Activated T-cell treated with anti-CD3 and anti-CD28 coated beads, Interleukin-2, amount 50 U/mL, for 72 hours (primary cell): ENCODE measurements at places on chromosomes 3 and 15.
A peak's percentile ranks its signal among the peaks of the same experiment; 100 is the strongest.

- no peak for DNase-seq
Observed at GRCh38 chr3:14524311-14524711, 15.8 kb downstream of the GRIP2 start.

GRCh38 chr15:27412415-27412814, 441.4 kb downstream of the GABRG3 start:
- no peak for DNase-seq

GRCh38 chr3:23921052-23921511, 4.2 kb downstream of the RPL15 start:
- no peak for DNase-seq

DNA sequence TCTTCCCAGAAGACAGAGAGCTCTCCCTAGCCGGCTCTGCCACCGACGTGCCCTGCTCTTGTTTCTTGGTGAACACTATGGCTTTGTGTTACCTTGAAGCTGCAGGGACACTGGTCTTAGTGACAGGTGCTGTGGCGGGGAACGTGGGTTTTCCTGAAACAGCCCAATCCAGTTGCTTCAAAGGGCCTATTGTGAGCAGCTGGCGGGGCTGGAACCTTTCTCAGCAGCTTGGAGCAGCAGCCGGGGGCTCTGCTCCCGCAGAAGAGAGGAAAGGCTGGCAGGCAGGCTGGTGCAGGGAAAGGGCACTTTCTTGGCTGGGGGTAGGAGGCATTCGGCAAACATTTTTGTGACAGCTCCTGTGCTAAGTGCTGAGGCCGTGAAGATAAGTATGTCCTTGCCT, 12.8 kb downstream of the MYZAP start:
- no peak for DNase-seq

DNA sequence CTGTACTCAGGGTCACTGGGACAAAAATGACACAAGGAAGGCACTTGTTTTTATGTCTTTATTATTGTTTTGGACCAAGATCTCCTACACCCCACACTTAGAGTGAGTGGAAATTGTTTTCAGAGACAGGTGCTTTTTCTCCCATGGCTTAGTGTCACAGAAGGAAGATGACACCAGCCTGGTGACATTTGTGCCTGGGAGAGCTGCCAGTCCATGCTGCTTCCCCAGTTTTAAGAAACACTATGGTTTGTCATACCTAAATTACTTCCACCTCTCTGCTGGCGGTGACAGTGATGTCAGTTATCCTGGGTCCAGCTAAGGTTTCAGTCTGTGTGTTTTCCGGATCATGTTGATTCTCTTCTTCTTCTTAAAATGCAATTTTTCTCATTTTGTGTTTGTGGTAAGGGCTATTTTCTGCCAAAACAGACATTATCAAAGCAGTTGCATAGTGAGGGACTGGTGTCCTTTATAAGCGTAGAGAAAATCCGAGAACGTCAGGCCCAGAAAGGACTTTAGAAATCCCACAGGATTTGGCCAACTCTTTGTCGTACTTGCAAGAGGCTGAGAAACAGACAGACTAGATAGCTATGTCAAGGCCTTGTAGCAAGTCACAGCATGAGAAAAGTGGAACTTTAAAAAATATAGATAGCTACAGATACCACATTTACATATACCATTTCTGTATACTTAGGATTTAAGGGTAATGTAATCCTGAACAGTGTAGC, 149.5 kb downstream of the TP63 start:
- DNase-seq: no peak

- DNase-seq: no peak
Observed at GRCh38 chr3:6771171-6771570, 89.7 kb upstream of the GRM7 start.

DNA sequence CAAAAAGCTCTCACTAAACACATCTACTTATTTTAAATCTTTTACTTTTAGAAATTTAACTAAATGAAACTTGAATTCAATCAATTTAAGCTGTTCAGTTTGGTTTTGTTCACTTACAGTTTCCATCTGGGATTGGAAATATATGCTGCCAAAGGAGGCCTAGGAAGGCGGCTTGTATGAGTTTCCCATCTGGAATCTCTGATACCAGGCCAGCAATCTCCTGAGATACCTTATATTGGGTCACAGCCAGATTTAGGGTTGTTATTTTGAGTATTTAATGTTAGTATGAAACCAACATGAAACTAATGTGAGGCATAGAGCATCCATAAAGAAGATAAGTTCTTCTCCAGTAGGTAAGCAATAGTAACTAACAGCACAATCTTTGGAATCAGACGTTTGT, 94.6 kb downstream of the GMNC start:
- DNase-seq: no peak

GRCh38 chr3:192817506-192817905, 90.2 kb upstream of the FGF12 start:
- no peak for DNase-seq

DNA sequence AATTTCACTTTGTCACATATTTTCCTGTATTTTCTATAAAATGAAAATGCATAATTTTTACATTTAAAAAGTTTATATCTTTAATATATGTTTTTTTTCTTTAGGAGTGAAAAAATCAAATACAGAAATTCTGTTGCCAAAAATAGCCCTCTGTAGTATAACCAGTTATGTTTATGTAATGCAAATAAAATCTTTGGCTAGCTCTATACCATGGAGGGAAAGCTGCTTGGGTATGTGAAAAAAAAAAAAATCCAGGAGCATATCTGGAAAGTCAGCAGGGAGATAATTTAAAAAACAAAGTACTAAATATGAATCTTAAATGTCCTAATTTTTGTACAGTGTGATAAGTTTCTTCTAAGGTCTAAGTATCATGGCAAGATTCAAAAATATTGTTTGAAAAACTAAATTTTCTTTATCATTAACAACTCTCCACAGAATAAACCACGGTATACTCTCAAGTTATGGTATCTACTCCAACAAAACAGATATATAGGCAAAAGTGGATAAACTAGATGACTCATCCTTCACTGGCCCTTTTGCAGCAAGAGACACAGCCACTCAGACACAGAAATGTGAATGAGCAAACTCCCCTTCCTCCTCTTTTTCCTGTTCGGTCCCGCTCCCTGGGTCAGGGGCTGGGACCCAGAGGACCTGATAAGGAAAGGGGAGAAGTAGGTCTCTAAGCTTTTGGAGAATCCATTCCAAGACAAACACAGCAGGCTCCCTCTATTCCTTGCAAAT, 66.6 kb downstream of the PDZRN3 start:
- no peak for DNase-seq

GRCh38 chr3:111616417-111617105, 21.4 kb upstream of the ZBED2 start:
- DNase-seq: peak; percentile 76

DNA sequence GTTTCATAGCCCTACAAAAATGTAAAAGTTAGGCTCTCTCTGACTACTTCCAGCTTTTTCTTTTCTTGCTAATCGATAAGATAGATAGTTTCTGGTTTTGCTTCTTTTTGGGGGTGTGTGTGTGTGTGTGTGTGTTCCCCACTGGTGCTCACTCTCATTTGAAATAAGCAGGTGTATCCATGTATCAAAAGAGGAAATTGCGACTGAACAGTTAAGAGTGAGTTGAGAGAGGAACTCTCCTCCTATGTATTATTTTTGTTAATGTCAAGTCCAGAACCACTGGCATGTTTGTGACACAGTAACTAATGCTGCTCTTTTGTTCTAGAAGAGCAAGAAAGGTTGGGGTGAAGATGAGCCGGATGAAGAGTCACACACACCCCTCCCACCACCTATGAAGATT, 96.7 kb upstream of the UMPS start:
- DNase-seq: no peak

- DNase-seq: no peak
Observed at GRCh38 chr3:141386611-141387111, 18.4 kb downstream of the ZBTB38 start.

GRCh38 chr3:29430558-29430971, 149.7 kb downstream of the RBMS3 start:
- no peak for DNase-seq

- DNase-seq: no peak
Observed at GRCh38 chr15:50873935-50874361, 34.5 kb upstream of the AP4E1 start.

DNA sequence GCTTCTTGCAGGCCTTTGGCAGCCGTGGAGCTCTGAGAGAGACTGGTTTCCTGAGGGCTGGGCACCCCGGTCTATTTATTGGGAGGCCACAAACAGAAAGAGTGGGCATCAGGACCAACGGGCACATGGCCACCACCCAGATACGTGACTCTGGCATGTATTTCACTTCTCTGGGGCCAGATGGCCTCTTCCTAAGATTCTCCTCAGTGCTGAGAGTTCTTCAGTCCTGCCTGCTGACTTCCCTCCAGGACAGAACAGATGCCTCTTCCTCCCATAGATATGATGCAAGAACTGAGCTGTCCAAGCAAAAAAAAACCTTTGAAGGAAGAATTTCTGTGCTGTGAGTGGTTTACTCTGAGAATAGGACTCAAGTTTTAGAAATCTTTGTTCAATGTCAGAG, 107.7 kb downstream of the IGF2BP2 start:
- no peak for DNase-seq
